ENCODE measurements at places on chromosomes 3 and 15. TPM values are rescaled to one million over a fixed set of nuclear protein-coding genes. Genes with fewer than 3 reads are reported as not detected.

- DNase-seq: no peak
Measured at GRCh38 chr3:130849091-130849552, 44.8 kb upstream of the ATP2C1 start.

GRCh38 chr3:102084006-102084405 is 234.7 kb downstream of the NFKBIZ start:
- no peak for DNase-seq

DNA sequence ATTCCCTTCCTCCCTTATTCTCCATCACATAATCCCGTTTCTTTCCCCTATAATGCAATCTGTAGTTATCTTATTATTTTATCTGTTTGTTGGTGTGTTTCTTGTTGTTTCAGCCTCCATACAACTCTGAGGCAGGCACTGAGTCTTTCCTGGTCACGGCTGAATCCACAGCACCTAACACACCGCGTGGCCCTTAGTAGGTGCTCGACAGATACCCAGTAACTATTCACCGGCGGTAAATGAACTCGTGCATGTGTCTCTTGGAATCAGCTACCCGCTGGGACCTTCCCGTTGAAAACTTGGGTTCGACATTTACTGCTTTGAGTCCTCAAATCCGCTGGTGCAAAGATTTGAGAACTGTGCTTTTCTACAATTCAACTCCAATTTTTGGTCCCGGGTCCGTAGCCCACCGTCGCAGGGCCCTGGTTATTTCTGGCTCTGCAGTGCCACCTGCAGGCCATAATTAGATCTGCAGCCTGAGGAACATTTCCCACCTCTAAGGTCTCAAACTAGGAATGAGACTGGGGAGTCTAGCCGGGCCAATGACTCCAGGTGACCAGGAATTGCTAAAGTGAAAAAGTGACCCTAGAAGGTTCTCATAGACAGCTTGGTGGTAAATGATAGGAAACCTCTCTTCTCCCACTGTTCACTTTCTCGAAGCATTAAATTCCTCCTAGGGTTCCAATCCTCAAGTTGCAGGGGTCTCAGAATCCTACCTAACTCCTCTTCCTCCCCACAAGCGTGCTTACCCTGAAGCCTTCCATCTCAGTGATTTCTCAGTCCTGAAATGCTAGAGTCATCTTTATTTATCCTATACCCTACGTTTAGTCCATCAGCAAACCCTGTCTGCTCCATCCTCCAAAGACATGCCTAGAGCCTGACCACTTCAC is 40.0 kb upstream of the TRH start:
- DNase-seq: peak; percentile 23

DNA sequence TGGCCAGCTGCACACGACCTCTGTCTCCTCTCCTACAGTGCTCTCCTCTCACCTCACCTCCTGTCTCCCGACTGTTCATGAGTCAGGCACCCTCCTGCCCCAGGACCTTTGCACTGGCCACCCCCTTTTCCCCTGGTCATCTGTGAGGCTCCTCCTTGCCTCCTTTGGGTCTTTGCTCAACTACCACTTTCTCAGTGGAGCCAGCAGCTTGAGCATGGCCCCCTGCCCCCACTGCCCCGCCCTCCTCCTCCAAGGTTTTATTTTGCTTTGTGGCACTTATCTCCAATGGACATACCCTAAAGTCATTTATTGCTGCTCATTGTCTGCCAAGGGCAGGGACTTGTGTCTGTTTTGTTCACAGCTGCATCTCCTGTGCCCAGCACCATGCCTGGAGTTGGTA is 64.3 kb downstream of the MGLL start:
- DNase-seq: no peak

GRCh38 chr3:126540342-126540849 is 16.4 kb downstream of the CHST13 start:
- no peak for DNase-seq

DNA sequence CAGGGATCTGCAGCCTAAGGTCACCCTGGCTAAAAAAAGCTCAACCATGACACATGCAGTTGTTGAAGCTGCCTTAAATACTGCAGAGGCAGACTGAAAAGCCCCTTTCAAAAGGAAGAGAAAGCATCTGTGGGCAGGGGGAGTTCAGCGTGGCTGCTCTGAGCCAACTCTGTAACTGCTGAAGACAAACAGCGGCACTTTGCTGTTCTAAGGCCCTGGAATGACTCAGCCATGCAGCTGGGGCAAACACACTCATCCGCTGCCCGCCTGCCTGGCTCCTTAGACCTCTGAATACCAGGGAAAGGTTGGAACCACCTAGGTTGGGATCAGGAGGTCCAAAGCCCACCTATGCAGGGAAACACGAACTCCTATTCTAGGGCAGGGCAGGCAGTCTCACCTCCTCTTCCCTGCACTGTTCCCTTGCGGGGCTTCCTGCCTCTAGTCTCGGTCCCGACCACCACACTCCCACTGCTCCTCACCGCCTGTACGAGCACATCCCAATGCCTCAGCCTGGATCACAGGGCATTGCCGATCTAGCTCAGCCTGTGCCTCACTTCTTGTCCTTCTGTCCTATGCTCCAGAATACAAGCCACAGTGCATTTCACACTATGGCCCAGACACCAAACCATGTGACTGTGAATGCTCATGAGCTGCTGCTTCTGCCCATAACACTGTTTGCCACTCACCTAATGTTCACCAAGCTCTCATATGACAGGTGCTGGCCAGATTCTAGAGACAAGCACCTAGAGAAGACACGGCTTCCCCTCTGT is 6.6 kb upstream of the MUSTN1 start:
- DNase-seq: no peak

DNA sequence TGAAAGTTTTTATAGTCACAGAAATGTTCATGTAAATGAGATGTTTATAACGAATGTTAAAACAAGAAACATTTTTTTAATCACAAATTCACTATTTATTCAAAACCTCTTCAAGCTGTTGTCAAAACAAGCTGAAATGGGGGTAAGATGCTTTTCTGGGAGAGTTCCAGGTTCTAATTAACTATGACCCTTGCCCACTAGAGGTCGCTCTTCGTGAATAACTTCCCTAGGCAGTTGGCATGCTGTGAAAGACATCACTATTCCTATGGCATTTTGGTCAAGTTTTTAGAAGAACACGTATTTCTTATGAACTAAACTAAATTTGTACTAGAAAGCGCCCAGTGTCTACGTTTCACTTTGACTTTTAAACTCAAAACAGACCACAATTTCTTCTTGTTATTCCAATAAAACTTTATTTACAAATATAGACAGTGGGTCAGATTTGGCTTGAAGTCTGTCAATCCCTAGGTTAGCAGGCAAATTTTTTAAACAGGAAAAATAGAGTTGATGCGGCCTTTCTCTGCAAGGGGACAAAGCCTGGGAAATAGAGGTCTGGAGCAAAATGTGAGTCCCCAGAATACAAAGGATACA is 62.8 kb upstream of the CMTM8 start:
- DNase-seq: peak; percentile 60

GRCh38 chr3:71251156-71251775 is 332.3 kb downstream of the FOXP1 start:
- peak; percentile 49 for DNase-seq

DNA sequence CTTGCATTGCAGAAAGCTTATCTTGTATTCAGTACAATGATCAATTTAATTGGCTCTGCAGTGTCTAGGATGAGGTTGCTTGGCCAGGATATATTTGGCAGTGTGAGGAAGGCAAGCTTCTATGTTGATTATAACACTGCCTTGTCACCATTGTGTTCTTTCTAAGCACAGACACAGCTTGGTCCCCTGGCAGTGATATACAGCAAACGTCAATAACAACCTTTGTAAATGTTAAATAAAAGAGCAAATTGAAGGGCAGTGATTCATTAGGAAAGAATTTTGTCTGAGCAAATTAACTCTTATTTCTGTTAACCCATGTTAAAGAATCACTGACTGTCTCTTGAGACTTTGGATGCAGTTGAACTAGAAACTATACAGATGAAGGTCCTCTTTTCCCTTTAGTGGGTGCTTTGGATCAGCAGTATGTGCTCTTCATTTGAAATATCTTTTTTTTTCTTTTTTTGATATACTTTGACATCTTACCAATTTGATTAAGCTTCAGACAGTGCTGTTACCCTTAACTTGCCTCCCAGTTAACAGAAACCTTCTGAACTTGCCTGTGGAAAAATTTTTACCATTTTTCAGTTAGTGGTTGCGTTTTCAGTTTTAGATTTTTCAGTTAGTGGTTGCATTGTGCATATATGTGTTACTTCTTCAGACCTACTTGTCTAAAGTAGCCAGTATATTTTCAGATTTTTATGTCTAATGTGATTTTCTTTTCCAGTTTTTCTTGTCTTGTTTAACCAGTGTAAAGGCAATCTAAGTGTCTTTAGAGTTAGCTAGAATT is 199.8 kb downstream of the TCF12 start:
- peak; percentile 27 for DNase-seq

DNA sequence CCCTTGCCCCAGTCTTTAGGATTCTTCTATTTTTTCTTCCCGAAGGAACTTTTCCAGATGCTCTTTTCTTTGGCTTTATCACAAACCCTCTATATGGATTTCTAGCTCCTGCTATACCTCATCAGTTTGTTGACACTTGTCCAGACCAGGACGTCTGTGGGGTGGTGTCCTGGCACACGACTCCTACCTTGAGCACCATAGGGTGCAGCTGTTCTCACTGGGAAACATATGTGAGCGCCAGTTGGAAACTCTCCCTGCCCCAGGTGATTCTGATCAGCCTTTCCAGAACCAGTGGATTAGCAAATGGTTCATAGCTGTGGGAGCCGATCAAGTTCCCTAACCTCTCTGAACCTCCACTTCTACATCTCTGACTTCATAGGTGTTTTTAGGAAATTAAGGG is 40.6 kb upstream of the USP3 start:
- no peak for DNase-seq

GRCh38 chr3:109952924-109953323 is 615.6 kb upstream of the DPPA4 start:
- DNase-seq: no peak

GRCh38 chr15:27448986-27449385 is 478.0 kb downstream of the GABRG3 start:
- DNase-seq: no peak

- no peak for DNase-seq
Measured at GRCh38 chr3:61979638-61980037, 393.7 kb downstream of the FEZF2 start.

GRCh38 chr3:45631486-45631885 is 36.9 kb downstream of the LIMD1 start:
- no peak for DNase-seq

GRCh38 chr3:15556512-15556911 is 35.0 kb upstream of the COLQ start:
- DNase-seq: no peak

GRCh38 chr3:132268956-132269355 is 48.3 kb upstream of the ACP3 start:
- DNase-seq: no peak

- DNase-seq: no peak
Measured at GRCh38 chr15:91099995-91100813, at the start of gene SV2B. Gene SV2B, plus strand, starts transcription at chr15:91100257. Its CDS starts 126,007 bp downstream, at chr15:91226264.

The ST3GAL6 gene
- 16.3 TPM for total RNA-seq

The SPINK8 gene
- total RNA-seq: not detected

The NEO1 gene
- total RNA-seq: 10.0 TPM

The TRAK1 gene
- total RNA-seq: 20.5 TPM

The MYL3 gene
- total RNA-seq: not detected

The PLA2G4D gene
- not detected for total RNA-seq

The GOLGA8N gene
- total RNA-seq: 0.66 TPM

The RGMA gene
- not detected for total RNA-seq

The PLAAT1 gene
- not detected for total RNA-seq
